Astrocyte of the spinal cord (primary cell): ENCODE measurements at places on chromosomes 3 and 15.

GRCh38 chr15:100005013-100005412, 271.8 kb upstream of the LYSMD4 start:
- DNase-seq: no peak

DNA sequence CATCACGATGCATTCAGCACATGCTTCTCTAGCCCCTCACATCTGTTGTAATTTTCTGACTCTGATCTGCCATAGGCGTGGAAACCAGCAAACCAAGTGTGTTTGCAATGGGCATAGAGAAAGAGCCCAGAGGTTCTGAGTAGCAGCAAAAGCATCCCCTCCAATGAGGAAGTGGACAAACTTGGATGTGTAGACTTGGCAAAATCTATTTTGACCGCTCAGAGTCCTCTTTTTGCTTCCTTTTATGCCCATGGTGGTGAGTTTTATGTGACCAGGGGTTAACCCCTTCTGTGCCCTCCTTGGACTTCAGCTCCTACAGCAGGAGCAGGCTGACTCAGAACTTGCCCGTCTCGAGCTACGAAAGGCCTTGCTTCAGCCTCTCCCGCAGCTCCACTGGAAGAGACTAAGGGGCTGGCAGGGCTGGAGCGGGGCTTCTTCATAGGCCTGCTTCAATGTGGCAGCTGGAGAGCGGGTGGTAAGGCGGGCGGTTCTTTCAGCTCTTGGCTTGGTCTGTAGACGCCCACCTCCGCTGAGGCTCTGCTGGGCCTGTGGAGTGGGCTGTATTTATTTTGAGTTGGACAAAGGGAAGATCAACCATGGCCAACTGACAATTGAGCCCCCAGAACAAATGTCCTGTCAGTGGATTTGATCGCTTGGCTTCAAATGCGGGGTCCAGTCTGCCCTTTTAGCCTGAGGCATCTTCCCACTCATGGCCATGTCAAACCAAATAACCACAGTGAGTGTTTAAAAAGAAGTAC, 6.5 kb upstream of the ETV5 start:
- no peak for DNase-seq

DNA sequence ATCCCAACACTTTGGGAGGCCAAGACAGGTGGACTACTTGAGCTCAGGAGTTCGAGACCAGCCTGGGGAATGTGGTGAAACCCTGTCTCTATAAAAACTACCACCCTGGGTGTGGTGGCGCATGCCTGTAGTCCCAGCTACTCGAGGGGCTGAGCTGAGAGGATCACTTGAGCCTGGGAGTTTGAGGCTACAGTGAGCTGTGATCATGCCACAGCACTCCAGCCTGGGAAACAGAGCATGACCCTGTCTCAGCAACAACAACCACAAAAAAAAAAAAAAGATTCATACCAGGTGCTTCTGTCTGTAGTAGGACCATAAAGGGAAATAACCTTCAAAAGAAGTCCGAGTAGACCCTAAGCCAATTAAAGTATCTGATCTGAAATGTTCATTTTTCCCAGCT, 94.5 kb downstream of the SERPINI1 start:
- DNase-seq: no peak

DNA sequence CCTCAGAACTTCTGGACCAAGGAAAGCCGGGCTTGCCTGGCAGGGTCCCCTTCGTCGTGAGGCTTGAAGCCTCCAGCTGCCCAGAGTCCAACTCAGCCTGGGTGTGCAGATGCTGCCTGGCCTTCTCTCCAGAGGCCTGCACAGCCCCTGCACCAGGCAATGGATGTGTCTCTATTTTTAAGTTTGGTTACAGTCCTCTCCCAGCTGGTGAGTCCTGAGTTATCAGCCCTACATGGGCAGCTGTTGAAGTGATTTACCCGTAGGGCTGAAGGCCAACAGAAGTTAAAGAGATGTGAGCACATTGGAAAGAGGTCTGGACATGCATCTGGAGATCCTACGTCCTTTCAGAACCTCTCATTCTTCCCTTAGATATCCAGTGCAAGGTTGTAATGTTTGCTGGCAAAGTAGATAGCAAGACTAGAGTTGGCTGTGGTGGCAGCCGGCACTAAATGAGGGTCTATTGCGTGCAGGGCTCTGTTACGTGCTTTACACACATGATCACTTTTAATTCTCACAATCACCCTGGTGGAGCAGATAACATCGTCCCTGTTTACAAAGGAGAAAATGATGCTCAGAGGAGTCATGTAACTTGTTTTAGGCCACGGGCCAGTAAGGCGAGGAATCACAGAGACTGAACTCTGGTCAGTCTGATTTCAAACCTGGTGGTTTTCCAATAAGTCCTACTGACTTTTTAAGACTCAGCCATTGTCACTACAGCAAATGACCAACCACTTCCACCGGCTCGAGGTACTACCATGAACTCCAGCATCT, 9.9 kb downstream of the FYCO1 start:
- no peak for DNase-seq

GRCh38 chr3:144114767-144115166, 143.1 kb downstream of the DIPK2A start:
- DNase-seq: no peak

GRCh38 chr15:99425657-99426301, 140.0 kb upstream of the MEF2A start:
- no peak for DNase-seq

DNA sequence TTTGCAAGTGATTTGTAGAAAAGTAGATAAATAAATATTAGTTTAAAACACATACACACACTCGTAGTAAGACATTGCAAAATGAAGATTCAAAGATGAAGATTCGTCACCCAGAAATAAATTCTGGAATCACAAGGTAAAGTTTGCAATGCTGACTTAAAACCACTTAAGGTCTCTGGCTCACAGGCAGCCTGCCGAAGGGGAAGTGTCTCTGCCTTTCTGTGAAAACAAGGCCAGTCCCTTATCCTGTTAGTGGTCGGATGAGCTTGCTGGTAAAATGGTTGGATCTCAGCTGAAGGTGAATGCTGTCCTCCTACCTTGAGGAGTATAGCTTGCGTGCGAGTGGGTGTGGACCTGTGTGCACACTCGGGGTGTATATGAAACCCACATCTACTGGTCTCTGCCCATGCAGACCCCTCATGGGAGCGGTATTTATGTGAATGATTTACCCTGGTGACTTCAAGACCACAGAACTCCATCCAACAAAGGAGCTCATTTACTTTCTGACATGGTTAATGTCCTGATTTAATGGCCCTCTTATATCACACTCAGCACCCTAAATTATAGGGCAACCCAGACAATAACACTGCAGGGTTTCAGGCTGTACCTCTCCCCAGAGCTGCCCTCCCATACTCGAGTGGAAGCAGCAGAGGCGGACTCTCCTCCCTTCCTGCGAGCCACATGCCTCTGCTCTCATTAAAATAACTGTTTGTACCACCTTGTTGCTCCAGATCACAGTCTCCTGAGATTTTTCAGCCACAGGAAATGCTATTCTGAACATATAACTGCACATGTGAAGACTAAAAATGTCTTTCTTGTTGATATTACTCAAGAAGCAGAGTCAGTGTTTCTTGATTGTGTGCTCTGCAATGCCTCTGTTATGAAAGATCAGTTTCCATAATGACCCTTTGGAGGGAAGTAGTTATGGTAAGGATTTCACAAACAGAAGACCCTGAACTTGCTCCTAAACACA, 45.9 kb upstream of the ALDH1A3 start:
- no peak for DNase-seq

- no peak for DNase-seq
Measured at GRCh38 chr3:71254281-71255057, 329.1 kb downstream of the FOXP1 start.

DNA sequence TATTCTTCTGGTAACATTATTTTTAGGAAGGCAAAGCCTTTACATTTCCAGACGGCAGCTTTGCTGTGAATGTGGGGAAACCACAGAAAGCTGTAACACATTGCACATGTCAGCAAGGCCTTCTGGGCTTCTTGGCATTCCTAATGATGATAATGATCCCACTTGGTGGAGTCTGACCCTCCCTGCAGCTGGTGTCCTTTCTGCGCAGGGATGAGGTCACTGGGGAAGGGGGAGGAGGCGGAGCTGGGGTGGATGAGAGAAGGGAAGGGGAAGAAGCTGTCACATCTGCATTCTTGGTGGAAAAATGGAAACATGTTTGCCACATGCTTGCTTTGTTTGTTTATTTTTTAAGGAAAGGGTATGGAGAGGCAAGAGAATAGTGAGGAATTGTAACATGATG, 68.6 kb downstream of the FILIP1L start:
- DNase-seq: peak; percentile 96

GRCh38 chr3:96538186-96538585, 276.2 kb upstream of the EPHA6 start:
- DNase-seq: no peak

DNA sequence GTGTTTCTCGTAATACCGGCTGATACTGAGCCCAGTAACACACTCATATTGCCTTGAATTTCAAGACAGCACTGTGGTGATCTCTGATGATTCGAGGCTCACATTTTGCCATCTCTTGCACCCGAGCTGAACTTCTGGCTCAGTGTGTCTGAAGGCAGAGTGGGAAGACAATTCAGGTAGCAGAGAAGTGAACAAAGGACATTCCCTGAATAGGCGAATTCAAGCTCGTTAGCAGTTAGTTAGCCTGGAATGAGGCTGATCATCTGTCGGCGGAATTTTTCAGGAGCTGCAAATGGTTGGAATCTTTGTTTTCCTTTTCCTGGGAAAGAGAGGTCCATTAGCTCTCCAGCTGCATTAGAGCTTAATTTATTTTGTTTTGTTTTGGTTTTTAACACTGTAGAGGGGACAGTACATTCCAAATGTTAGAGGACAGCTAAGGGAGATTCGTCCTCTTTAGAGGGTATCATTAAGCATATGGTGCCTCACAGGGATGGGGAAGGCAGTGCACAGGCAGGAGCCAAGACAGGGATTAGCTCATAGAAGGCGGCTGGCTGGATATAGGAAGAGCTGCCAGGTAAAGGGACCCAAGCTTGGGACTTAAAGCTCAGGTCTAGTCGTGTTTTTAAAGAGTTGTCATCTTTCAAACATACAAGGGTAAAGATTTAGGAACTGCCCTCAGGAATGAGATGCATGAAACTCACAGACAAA, 119.7 kb upstream of the DLG1 start:
- no peak for DNase-seq

DNA sequence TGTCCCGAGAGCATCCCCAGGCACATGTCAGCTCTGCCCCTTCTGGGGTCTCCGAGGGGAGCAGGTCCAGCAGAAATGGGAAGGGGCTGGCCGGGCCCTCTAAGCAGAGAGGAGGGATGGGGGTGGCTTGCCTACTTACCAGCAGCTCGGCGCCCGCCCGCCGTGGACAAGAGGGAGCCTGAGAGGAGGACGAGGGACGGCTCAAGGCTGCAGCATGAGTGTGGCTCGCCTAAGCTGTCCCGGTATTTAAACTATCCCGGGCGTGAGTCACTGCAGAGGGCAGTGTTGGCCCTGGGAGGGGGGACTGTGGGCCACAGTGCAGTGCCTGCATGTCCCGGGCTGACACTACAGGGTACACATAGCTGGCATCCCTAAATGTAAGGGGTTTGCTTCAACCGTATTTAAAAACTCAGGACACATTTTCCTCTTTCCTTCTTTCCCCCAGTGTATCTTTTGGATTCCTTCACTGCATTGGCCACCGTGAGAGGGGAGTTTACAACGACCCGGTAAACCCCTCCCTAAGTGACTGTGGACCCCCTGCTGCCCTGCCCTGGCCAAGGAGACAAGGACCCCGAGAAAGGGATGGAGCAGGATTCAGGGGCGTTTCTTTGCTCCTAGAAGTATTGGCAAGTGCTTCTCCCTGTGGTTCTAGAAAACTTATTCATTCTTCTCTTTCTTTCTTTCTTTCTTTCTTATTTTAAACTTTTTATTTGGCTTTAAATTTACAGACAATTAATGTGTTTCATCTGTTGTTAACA, at the start of gene LRRC15:
LRRC15 (minus strand) TSS at position 222 of the 758 bp plus-strand sequence. CDS start 8,700 bp downstream, outside the sequence.
- DNase-seq: peak; percentile 36

DNA sequence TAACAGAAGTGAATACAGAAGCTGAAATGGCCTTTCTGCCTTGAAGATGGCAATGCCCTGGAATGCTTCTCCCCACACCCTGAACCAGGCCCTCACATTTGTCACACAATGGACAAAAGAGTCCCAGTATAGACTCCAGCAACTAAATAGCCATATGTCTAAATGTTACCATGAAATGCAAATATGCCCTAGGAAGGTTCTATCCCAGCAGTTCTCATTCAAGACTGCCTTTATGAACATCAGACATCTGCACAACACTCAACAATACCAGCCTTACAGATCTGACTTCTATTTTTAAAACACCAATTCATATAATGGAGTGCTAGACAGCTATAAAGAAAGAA, 7.9 kb downstream of the ITGB5 start:
- DNase-seq: peak; percentile 39

DNA sequence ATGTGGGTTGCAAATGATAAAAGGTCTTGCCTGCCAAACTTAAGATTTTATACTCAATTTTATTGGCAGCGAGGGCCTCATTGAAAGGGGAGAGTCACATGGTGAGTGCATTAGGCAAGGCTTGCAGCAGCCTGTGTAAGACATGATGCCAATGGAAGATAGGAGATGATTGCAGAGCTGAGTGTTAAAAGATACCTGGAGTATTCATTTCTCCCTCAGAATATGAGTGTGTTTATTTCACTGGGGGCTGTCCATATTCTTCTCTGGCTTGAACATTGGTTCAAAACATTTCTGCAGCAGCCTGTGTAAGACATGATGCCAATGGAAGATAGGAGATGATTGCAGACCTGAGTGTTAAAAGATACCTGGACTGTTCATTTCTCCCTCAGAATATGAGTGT, 165.2 kb upstream of the NUDT16 start:
- no peak for DNase-seq

DNA sequence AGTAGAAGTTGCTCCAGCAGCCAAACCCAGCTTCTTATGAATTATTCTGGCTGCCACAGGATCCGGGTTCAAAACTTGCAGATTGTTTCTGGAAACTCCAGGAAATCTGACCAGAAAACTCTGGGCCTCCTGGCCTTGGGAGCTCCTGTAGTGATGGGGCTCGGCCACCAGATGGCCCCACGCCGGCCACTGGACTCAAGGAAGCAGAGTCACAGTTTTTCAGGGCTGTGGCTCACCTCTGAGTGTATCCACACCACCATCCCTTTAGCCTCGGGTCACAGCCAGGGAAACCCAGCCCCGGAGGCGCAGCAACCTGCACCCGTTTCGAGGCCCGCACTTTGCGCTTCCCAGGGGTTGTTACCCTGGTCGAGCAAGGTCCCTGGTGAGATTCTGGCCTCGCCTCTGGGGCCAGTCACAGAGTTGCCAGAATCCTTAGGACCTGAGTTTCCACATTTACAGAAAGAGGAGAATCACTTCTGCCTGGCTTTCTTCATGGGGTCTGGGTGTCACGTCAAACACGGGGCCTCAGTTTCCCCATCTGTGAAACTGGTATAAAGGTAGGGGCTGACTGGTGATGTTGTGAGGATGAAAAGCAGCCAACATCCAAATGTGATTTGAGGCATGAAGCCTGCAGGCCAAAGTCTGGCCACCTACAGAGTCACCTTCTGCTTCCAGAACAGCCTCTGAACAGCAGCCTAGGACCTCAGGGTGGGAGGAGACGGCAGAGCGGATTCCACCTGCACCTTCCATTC, 53.5 kb upstream of the LCTL start:
- DNase-seq: peak; percentile 69

DNA sequence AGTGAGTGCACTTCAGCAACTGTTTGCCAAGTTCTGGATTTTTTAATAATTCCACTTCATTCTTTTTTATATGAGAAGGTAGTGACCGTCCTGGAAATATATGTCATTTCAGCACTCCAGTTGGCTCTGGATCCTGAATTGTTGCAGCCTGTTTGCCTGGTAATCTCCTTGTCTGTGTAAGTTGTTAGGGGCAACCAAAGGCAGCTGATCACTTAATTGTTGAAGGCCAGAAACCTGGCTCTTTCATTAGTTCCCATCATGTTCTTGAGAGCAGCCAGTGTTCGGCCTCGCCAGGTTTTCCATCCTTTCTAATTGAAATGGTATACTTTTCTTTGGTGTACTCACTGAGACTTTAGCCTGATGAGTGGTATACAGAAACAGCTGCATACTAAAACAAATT, 168.6 kb downstream of the SOX2 start:
- no peak for DNase-seq
